Activated CD8-positive, alpha-beta memory T cell treated with anti-CD3 and anti-CD28 coated beads for 48 hours (primary cell): ENCODE measurements at places on chromosomes 7 and 10.

GRCh38 chr7:154610903-154611302, 392.0 kb downstream of the PAXIP1 start:
- no peak for DNase-seq

- no peak for DNase-seq
Observed at GRCh38 chr7:32259931-32260596, 189.9 kb upstream of the PDE1C start.

DNA sequence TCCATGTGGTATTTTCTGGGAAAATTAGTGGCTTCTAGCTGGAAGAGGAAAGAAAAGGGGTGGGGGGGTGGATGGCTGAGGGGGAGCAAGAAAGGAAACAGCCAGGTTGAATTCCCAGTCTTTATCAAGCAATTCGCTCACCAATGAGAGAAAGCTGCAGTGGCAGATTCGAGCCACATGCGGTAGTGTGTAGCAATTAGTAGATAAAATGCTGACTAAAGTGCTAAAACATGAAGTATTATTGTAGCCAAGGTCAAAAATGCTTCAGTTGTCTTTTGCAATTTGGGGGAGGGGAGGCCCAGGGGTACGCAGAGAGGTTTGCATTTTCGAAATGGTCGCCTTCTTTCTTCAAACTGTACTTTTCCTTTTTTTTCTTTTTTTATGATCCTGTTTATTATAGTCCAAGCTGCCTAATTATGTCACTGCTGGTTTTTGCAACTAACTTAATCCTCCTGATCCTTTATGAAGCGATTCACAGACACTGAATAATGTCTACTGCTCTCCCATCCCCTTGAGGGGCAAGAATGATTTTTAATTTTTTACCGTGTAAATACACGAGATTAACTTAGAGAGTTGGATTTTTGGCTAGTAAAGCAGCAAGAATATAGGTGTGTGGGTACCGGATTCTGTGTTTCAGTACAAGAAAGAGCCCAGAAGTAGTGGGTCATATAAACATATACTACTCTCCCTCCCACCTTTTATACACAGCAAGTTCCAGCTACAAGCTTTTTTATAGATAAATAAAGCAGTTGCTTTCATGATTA, 3.6 kb upstream of the ARID5B start:
- DNase-seq: no peak

GRCh38 chr7:137157256-137157655, 186.3 kb downstream of the PTN start:
- DNase-seq: no peak

GRCh38 chr7:465710-466400, 53.8 kb downstream of the PDGFA start:
- DNase-seq: no peak

DNA sequence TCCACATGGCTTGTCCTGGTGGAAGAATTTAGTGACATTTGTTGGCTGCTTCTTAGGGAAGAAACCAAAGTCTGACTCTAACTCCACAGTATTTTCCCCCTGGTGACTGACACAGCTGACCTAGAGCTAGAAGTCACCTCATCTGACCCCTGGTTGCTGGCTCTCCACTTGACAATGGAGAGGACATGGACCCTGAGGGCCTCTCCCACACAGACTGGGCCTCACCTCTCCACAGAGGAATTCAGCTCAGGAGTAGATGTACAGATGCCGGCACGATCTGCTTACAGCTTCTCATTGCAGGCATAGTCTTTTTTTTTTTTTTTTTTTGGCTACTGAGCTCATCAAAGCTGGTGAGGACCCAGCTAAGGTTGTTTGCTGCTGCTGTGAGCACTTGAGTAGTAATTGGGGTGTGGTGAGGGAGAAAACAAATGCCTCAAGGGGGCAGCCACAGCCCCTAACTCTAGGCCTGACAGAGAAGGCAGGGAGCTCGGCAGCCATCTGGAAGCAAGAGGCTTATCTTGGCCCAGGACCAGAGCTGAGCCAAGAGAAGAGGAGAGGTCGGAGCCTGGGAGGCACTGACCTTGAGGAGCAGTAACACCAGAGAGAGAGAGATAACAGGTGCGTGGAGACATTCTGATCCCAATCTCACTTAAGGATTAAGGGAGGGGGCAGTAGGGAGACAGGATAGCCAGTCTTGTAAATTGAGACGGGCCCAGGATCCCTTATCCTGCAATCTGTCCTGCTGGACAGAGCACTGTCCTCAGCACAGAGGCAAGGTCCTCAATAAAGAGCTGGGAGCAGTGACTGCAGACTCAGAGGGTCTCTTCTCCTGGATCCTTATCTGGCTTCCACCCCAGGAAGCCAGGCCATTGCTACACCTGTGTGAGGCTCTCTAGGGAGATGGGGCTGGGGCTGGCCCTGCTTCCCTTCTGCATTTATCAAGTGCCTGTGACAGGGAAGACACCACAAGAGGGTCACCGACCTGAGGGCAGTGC, 9.4 kb downstream of the PRSS58 start:
- DNase-seq: no peak

GRCh38 chr7:2260820-2261219, 18.8 kb downstream of the NUDT1 start:
- DNase-seq: no peak

GRCh38 chr7:126776498-126776897, 476.2 kb downstream of the GRM8 start:
- no peak for DNase-seq
